ENCODE measurements at places on chromosomes 4 and X.

DNA sequence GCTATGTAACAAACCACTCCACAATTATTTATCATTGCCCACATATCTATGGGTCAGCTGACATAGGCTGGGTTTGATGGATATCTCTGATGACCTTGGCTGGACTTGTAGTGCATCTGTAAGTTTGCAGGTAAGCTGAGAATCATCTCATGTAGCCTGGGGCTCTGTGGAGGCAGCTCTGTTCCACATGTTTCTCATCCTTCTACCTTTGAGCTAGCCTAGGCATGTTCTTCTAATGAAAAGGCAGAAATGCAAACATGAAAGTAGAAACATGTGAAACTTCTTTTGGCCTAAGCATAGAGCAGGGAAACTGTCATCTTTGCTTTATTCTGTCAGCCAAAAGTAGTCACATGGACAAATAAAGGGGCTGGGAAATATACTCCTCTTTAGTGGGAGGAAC lies 18.2 kb downstream of the MRPL1 start:
- DNase-seq = no peak

DNA sequence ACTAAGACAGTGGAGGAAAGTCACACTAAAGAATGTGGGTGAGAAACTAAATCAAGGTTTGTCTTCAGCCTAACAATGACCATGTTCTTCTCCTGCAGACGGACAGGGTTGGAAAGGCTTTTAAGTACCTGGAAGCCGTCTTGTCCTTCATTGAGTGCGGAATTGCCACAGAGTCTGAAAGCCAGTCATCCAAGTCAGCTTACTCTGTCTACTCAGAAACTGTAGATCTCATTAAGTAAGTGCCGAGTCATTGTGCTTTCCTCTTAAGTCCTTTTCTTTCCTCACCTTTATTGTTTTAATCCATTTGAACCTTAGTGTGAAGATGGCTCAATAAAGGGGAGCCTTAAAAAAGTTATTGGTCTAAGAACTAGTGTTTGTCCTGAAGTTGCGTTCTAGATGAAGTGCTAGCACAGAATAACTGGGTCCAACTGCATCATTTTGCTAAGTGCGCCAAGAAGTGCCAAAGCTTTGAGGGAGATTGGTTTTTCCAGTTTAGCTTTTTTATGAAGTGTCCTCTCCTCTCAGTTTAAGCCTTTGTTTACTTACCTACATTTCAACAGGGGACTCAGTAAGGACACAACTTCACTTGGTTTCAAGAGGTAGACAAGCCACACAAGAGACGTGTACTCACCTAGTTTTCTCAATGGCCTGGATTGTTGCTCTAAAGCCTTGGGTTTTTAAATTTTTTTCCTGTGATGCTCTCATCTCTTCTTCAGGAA lies 89.3 kb downstream of the KLHL8 start:
- no peak for DNase-seq

DNA sequence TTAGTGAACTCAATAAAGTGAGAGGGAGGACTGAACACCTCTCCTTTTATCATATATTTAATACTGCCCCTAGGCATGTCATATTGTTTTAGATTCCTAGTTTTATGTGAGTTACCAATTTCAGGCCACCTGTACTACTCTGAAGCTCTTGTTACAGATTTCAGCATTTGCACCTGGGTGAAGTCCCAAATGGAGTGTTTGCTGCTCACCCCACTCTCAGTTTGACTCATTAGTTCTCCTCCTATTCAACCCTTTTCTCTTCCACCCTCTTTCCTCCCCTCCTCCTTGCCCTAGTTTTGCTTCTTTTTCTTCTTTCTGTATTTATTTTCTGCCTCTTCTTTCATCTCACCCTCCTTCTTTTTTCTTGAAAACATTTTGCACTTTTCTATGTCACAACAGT lies 1852.2 kb upstream of the IGFBP7 start:
- DNase-seq = no peak

GRCh38 chrX:13489454-13489853 lies 79.9 kb upstream of the EGFL6 start:
- no peak for DNase-seq

DNA sequence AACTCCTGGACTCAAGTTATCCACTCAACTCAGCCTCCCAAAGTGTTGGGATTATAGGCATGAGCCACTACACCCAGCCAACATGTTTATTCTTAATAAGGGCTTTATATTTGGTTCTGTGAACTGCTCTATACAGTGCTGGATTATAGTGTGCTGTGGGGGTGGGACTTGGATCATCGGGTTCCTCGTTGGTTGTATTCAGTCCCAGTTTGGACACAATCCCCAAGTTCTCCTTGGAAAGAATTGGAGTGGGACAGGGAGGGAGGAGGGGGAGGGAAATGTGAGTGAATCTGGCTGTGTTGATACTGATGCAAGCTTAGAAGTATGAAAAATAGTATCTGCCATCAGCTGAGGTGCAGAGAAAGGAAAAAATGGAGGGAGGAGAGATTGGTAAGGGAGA lies 121.3 kb downstream of the KIT start:
- DNase-seq = no peak

DNA sequence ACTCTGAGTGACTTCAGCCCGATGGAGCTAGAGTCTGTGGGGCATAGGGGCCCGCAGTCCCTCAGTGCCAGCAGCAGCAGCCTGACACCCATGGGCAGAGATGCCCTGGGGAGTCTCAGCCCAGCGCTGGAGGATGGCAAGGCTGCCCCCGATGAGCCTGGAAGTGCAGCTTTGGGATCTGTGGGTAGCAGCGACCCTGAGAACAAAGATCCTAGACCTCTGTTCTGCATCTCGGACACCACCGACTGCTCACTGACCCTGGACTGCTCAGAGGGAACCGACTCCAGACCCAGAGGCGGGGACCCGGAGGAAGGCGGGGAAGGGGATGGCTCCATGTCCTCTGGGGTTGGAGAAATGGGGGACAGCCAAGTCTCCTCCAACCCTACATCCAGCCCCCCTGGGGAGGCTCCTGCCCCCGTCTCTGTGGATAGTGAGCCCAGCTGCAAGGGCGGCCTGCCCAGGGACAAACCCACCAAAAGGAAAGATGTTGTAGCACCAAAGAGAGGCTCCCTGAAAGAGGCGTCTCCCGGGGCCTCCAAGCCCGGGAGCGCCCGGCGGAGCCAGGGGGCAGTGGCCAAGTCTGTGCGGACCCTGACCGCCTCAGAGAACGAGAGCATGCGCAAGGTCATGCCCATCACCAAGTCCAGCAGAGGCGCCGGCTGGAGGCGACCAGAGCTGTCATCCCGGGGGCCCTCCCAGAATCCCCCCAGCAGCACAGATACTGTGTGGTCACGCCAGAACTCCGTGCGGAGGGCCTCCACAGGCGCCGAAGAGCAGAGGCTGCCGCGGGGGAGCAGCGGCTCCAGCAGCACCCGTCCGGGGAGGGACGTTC lies 39.5 kb downstream of the FHDC1 start:
- DNase-seq = no peak

GRCh38 chr4:42293967-42294813 lies 103.1 kb upstream of the SHISA3 start:
- DNase-seq = no peak

- DNase-seq = no peak
Observed at GRCh38 chrX:119654112-119654531, 38.8 kb downstream of the SEPTIN6 start.

- DNase-seq = no peak
Observed at GRCh38 chrX:119604766-119605463, 1.3 kb downstream of the NKRF start.

- no peak for DNase-seq
Observed at GRCh38 chr4:85573270-85573669, 98.3 kb downstream of the ARHGAP24 start.

GRCh38 chr4:80088471-80088870 lies 15.4 kb upstream of the ANTXR2 start:
- no peak for DNase-seq

All from hippocampal formation (tissue), 2 donors.